ENCODE measurements at places on chromosomes 5 and 9. TPM values are rescaled to one million over a fixed set of nuclear protein-coding genes. Genes with fewer than 3 reads are reported as not detected.

The CCDC192 gene
- not detected for total RNA-seq

The C7 gene
- total RNA-seq, result 293 TPM

The PTRH1 gene
- total RNA-seq, result 3.8 TPM

The PCDHB9 gene
- total RNA-seq, result 5.4 TPM

The HTR4 gene
- 0.40 TPM for total RNA-seq

The PANK3 gene
- 23.8 TPM for total RNA-seq

The HACD4 gene
- total RNA-seq, result 8.7 TPM

The CCDC152 gene
- not detected for total RNA-seq

The SLC36A3 gene
- total RNA-seq, result not detected

The GPR151 gene
- total RNA-seq, result not detected

The SCGB3A1 gene
- total RNA-seq, result not detected

The NTNG2 gene
- 1.4 TPM for total RNA-seq

The KIF20A gene
- total RNA-seq, result not detected

The GFI1B gene
- not detected for total RNA-seq

The PKD2L2 gene
- not detected for total RNA-seq

The C9orf50 gene
- total RNA-seq, result 0.35 TPM

The KLF4 gene
- total RNA-seq, result 65.3 TPM

The GM2A gene
- total RNA-seq, result 23.6 TPM

The HMCN2 gene
- total RNA-seq, result 10.1 TPM

The AK8 gene
- total RNA-seq, result not detected

The ZNF300 gene
- total RNA-seq, result 7.2 TPM

The C5orf58 gene
- not detected for total RNA-seq

The PLK2 gene
- 134 TPM for total RNA-seq

The PCDHB6 gene
- 4.2 TPM for total RNA-seq

The TTC16 gene
- 0.48 TPM for total RNA-seq

The FAM221B gene
- not detected for total RNA-seq

The PCDHB11 gene
- 7.6 TPM for total RNA-seq

The PCDHA12 gene
- total RNA-seq, result 0.98 TPM

The OLFML2A gene
- 21.3 TPM for total RNA-seq

The FOXD4 gene
- total RNA-seq, result 0.85 TPM

The PCDHB14 gene
- 11.5 TPM for total RNA-seq

The LCN9 gene
- total RNA-seq, result not detected

The SPATA31A1 gene
- total RNA-seq, result not detected

The BTNL3 gene
- total RNA-seq, result not detected

The TMEM161B gene
- total RNA-seq, result 51.5 TPM

The SLC4A9 gene
- 0.12 TPM for total RNA-seq

The HAVCR1 gene
- total RNA-seq, result not detected

The PPIP5K2 gene
- total RNA-seq, result 31.5 TPM

All from uterus (tissue), 4 donors.